ENCODE measurements at places on chromosomes 5 and 9.
A peak's percentile ranks its signal among the peaks of the same experiment; 100 is the strongest.

- DNase-seq, result no peak
Measured at GRCh38 chr5:148653836-148654781, at the start of gene HTR4. Gene HTR4 (minus strand): TSS chr5:148654527. CDS start chr5:148637014, 17,513 bp downstream.

GRCh38 chr5:26432386-26432785 is 606.0 kb downstream of the CDH9 start:
- DNase-seq, result no peak

DNA sequence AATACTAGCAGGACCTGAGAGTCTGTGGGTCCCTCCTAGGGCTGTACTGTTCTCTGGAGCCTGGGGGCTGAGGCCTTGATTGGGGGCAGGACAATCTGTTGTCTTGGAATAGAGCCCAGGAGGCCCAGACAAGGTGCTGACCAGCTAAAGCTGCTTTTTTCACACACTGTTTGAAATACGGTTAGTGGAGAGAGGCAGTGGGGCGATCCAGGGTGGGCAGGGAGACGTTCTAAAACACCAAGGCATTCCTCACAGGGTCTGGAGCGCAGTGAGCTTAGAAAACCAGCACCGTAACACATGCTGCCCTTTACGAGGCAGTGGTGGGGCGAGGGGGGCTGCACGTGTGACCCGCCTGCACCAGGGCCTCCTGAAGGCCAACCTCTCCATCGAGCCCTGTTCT is 55.1 kb downstream of the EHMT1 start:
- no peak for DNase-seq

GRCh38 chr9:3497401-3497800 is 28.4 kb downstream of the RFX3 start:
- DNase-seq, result no peak

- no peak for DNase-seq
Measured at GRCh38 chr9:1042466-1042865, 7.7 kb upstream of the DMRT2 start.

- DNase-seq, result no peak
Measured at GRCh38 chr5:15105799-15106393, 234.3 kb upstream of the ANKH start.

DNA sequence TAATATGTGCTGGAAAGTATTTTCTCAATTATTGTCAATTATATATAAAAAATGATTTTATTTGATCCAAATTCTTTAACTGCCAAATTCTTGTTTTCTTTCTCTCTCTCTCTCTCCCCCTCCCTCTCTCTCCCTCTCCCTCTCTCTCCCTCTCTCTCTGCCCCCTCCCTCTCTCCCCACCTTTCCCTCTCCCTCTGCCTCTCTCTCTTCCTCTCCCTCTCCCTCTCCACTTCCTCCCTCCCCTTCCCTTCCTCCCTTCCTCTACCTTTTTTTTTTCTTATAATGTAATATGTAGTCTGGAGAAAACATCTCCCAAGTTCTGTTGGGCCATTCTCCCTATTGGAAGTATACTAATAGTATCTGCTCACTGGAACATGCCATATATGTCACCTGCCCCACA is 6.4 kb upstream of the RFX3 start:
- no peak for DNase-seq

GRCh38 chr9:128182893-128183588 is 8.3 kb downstream of the CIZ1 start:
- DNase-seq, result no peak

DNA sequence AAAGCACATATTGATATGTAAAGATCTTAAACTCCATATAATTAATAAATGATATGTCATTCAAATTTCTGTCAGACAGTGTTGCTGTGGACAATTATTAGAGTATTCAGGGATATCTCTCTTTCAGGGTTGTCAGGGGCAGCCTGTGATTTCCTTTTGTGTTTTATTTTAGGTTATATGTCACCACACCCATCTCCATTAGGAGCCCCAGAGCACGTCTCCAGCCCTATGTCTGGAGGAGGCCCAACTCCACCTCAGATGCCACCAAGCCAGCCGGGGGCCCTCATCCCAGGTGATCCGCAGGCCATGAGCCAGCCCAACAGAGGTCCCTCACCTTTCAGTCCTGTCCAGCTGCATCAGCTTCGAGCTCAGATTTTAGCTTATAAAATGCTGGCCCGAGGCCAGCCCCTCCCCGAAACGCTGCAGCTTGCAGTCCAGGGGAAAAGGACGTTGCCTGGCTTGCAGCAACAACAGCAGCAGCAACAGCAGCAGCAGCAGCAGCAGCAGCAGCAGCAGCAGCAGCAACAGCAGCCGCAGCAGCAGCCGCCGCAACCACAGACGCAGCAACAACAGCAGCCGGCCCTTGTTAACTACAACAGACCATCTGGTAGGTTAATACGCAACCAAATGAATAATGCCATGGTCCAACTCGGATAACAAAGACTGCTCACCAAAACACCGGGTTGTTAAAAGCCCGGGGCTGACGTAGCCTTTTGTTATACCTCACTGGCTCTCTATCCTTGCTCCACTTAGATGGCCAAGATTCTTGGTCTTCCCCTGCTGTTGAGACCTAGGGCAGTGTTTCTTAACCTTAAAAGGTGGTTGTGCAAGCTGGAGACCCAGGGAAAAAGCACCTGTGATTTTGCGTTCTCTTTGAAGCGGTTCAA is 24.4 kb downstream of the SMARCA2 start:
- no peak for DNase-seq

DNA sequence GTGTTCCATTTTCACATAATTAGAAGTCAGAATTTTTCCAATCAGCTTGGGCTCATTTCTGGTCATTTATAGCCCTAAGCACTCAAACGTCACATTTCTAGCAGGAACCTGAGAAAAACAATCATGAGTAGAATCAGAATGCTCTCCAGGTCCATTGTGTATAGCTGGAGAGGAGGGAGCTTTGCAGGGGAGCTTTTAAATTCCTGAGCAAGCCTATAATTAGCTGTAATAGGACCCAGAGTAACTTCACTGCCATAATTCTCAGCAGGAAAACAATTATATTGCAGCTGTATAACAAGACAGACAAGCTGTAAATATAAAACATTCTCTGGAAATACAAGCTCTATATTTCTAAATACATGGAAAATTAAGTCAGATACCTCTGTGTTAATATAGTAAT is 637.6 kb upstream of the SGCD start:
- no peak for DNase-seq

- no peak for DNase-seq
Measured at GRCh38 chr5:54563083-54563761, 45.7 kb downstream of the SNX18 start.

- DNase-seq, result peak; percentile 17
Measured at GRCh38 chr5:42756606-42757601, at the start of gene CCDC152. Gene CCDC152 (plus strand): TSS chr5:42756818. CDS start chr5:42759122, 2,304 bp downstream.

- no peak for DNase-seq
Measured at GRCh38 chr5:80867233-80867632, 92.9 kb upstream of the RASGRF2 start.

DNA sequence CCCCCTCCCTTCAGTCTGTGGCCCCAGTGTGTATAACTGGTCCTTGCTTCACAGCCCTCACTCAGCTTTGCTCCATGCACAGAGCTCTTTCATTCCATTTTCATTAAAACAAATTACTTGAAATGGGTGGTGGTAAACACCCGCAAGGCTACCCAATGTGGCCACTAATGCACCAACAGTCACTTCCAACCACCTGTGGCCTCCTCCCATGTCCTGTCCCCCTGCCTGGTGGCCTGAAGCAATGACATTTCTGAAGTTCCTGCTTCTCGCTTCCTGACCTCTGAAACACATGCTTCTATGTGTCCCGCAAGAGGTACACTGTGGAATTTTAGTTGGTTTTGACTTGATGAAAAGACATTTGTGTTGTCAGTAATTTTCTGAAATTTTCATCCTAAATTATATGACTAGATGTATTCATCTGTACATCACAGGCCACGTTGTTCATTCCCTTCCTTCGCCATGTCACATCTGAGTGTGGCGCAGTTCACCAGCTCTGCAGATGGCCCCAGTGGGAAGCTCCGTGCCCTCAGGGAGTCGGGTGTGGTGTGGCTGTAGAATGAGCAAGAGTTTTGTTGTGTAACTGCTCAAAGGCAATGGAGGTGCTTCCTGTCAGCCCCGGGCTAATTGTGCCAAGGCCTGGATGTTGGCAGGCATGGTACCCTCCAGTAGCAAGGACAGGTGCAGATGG is 9.6 kb downstream of the ROPN1L start:
- DNase-seq, result no peak

DNA sequence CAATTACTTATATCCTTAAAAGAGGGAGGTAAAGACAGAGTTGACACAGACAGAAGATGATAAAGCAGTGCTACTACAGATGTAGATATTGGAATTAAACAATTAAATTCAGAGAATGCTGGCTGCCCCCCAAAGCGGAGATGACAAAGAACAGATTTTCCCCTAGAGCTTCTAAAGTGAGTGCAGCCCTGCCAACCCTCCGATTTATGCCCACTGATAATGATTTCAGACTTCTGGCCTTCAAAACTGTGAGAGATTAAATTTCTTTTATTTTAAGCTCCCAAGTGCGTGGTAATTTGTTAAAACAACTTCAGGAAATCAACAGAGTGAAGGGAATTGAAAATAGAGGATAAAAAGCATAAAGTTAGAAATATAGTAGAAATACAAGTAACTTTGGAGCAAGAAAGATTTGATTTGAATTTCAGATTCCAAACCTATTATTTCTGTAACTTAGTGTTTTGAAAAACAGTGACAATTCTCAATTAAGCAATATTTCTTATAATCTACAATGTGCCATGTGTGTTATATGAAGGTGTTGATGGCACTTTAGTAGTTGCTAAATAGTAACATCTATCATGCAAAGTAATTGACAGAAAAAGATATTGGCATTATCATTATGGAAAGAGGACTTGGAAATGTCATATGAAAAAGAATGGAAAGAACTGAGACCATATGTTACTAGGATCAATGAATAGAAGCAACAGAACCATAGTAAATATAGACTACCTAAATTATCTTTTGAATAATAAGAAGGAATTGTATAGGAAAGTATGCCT is 946.4 kb upstream of the PTPRD start:
- DNase-seq, result no peak

GRCh38 chr5:56291661-56292374 is 58.7 kb upstream of the ANKRD55 start:
- no peak for DNase-seq

DNA sequence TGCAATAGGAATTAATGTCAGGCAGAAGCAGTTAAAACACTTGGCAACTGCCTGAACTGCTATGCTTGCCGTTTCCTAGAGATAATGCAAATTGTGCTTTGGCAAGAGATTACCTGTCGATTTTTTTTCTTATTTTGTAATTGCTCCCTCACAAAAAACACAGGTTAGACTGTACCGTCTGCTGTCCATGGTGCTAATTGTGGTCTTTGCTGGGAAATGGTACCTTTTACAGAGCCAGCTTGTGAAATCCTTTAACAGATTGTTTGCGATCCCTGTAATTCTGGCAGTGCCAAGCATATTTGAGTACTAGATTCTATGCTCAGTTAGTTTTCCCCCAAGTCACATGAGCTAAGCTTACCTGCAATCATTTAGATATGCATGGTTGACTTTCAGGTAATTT is 2125.8 kb upstream of the WWC1 start:
- DNase-seq, result no peak

DNA sequence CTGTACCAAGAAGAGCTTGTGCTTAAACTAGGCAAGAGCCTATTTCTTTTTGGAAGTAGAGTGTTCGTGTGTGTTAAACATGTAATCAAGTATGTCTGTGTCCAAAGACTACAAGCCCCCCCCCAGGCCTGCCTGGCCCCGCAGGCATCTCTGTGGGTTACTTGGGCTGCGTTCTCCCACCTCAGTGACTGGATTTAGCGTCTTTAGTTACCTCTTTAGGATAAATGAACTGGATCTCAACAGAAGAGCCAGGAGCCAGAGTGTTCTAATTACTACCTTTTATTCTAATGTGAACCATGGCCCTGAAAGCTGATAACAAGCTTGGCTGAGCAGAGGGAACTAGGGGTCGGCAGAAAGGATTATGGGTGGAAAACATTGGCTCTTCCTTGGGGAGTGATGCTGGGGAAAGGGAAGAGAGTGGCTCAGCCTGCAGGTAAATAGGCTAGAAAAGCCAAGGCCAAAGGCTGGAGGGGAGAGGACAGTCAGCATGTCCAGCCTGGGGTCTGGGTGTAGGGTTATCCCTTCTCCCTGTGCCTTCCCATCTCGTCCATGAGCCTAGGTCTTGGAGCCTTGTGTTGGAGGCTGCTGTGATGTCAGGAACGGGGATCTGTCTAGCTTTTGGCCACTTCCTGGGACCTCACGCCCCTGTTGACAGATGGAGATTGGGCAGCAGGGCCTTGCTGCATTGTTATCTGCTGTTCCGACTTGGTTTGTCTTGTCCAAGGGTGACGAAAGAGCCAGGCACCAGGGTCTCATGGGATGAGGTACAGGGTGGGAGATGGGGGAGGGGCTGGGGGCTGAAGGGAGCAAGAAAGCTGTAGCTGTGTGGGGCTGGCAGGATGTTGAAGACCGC is 11.1 kb downstream of the CD74 start:
- no peak for DNase-seq

Measured in stimulated activated CD8-positive, alpha-beta memory T cell treated with anti-CD3 and anti-CD28 coated beads, Interleukin-4, amount 100 ng/mL, for 1 hour (primary cell).